ENCODE measurements at places on chromosomes 7 and 10. TPM values are rescaled to one million over a fixed set of nuclear protein-coding genes. Genes with fewer than 3 reads are reported as not detected.

DNA sequence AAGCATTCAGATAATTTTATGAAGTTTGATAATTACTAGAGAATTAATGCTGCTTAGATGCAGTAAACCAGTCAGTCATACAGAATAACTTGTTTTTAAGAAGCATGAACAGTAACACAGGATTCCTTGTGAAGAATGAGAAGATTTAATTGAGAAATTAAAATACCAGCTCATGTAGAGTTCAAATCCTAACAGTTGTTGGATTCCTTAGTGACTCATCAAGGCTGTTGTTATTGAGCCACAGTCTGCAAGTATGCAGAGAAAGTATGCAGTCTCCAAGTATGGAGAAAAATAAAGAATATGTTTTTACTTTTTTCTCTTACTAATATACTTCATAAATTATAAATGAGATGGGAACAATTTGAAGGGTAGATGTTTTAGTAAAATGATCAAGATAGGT is 30.2 kb upstream of the CYP26C1 start:
- DNase-seq = no peak

GRCh38 chr10:70296406-70296899 is 12.6 kb upstream of the NPFFR1 start:
- DNase-seq = peak; percentile 83

GRCh38 chr7:50226145-50226544 is 78.4 kb upstream of the IKZF1 start:
- DNase-seq = no peak

- DNase-seq = no peak
These were observed 140.1 kb downstream of the GLI3 start for GRCh38 chr7:42096681-42097561.

The LEP gene
- not detected for total RNA-seq

DNA sequence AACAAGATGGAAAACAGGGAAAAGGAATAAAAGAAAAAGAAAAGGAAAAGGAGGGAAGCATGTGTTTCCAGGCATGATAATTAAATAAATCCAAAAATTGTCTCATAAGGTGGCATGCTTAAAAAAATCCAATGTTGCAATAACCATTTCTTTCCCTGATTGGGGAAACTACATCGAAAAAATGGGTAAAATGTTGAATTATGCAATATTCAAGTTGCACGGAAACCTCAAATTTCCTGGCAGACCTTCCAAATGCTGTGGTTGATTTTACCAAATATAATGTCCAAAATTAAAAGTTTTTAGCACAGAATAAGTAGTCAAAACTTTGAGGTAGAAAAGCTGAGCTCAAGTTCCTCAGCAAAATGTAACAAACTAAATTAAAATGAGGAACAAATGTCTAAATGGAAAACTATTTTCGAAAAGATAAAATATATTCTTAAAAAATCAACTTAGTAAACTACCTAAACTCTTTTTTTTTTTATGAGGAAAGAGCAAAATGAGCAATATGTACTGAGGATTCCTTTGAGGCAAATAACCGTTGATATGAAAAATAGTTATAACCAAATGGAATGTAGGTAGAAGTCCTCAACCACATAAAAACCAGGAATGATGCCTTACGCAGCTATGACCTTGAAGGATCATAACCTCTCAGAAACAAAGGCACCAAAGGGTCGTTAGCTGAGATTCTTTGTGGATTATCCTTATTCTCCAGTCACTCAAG is 52.6 kb downstream of the MACC1 start:
- no peak for DNase-seq

DNA sequence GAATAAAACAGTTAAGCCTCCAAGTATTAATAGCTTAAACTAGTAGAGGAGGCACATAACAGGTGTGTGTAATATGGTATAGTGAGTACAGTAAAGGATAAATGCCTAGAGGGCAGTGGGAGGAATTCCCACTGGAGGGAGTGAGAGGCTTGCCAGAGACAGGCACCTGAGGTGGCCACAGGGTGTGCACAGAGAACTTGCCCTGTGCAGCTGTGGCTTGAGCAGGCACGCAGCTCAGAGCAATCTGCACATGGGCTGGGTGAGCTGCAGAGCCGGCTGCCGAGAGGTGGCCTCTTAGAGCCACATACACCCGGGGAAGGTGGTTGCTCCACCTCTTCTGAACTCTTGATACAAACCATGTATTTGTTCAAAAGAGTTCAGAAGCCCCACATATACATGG is 237.1 kb downstream of the COBL start:
- DNase-seq = peak; percentile 22

DNA sequence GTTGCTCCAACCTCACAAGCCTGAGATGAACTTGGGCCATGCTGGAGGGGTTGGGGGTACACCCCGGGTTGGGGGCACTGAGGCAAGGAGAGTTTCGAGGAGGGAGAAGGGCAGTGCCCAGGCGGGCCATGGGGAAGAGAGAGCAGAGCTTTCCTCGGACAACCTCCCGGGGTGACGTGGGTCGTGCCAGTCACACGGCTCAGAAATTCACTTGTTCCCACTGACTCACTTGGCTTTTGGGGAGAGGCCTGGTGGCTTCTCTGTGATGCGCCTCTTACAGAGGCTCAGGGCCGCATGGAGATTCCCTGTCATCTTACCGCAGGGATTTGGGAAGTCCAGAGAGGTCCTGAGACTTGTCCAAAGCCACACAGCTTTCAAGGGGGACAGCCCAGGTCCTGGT is 2.9 kb downstream of the LAT2 start:
- no peak for DNase-seq

The PTPRN2 gene
- 1.7 TPM for total RNA-seq

GRCh38 chr7:106238830-106239229 is 46.0 kb downstream of the NAMPT start:
- DNase-seq = no peak

DNA sequence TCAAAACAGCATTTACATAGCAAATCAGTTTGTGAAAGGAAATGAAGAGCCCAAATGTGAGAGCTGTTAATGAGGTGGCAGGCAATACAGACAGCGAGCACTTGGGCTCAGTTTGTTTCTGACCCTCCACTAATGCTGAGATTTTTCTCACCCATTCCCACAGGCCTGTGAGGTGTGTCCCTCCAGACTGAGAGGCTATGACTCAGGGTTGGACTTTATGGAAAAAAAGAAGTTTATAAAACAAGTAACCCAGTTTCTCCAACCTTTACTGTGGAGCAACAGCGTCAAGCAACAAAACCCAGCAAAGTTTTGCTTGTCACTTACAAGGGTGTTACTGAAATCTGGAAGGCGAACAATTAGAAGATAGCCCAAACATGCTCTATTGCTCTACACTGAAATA is 4.9 kb upstream of the FEZF1 start:
- DNase-seq = no peak
